Foreskin keratinocyte (primary cell): ENCODE measurements at places on chromosomes 1 and 21. TPM values are rescaled to one million over a fixed set of nuclear protein-coding genes. Genes with fewer than 3 reads are reported as not detected.
A peak's percentile ranks its signal among the peaks of the same experiment; 100 is the strongest.

- DNase-seq, result no peak
These were observed 124.2 kb downstream of the ATP6V1G3 start for GRCh38 chr1:198416296-198416695.

DNA sequence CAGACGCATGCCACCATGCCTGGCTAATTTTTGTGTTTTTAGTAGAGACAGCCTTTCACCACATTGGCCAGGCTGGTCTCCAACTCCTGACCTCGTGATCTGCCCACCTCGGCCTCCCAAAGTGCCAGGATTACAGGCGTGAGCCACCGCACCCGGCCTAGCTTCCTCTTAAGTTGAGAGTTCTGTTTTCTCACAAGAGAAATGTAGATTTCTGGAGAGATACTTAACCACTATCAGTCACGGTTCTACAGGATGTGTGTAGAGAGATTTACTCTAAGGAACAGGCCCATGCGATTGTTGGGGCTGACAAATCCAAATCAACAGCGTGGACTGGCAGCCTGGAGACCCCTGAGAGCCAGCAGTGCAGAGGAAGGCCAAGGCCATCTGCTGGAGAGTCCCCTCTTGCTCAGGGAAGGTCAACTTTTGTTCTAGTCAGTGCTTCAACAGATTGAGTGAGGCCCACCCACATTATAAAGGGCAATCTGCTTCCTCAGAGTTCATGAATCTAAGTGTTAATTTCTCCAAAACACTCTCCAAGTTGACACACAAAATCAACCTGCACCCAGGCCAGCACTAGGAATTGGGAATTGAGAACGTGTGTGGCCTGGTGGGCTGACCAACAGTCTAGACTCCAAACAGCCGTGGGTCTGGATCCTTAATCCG, 38.7 kb downstream of the CHAF1B start:
- DNase-seq, result no peak

- DNase-seq, result no peak
These were observed 39.6 kb upstream of the LDLRAP1 start for GRCh38 chr1:25503551-25504426.

- no peak for DNase-seq
These were observed 7.3 kb downstream of the KRTAP10-1 start for GRCh38 chr21:44532712-44533111.

- DNase-seq, result no peak
These were observed 136.0 kb downstream of the HLX start for GRCh38 chr1:221015159-221015790.

- DNase-seq, result peak; percentile 31
These were observed 176.9 kb downstream of the NEK7 start for GRCh38 chr1:198333744-198334143.

DNA sequence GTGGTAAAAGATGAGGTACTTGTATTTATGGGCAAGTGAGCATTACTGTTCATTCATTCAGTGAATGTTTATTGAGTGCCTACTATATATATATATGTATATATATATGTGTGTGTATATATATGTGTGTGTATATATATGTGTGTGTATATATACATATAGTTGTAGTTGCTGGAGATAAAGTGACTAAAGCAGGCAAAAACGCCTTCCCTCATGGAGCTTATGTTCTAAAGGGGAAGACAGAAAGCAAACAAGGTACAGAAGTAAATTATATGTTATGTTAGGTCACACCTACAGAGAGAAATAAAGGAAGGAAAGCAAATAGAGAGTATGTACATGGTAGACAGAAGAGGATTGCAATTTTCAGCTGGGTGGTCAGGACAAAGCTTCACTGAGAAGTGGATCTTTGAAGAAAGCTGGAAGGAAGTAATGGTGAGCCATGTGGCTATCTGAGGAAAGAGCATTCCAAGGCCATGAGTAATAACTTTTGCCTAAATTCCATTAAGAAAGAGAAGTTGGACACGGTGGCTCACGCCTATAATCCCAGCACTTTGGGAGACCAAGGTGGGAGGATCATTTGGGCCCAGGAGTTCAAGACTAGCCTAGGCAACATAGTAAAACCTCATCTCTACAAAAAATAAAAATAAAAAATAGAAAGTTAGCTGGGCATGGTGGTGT, 33.5 kb upstream of the KLF17 start:
- peak; percentile 58 for DNase-seq

DNA sequence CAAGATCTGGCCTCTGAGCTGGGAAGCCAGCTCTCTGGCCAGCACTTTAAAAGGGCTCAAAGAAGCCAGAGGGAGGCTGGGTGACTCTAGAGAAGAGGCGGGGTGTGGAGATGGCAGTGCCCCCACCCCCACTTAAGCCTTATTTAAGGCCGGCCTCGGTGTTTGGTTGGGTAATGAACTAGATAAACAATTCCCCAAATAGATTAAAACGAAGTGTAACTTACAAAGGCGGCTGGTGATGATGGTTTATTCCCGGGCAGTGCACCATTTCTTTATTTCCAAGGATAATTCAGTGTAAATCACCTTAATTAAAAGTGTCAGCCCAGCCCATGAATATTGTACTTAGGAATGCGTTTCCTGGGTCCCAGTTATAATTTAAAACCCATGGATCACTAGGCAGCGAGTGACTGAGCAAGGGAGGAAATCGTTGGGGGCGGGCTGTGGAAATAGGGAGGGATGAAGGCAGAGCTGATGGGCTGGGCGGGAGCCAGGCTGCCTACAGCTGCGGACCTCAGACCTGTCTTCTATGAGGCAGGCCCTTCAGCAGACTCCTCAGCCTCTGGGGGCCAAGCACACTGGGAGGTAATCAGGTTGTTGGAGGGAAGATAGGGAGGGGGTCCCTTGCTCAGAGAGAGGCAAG, 54.9 kb downstream of the TMEM53 start:
- no peak for DNase-seq

DNA sequence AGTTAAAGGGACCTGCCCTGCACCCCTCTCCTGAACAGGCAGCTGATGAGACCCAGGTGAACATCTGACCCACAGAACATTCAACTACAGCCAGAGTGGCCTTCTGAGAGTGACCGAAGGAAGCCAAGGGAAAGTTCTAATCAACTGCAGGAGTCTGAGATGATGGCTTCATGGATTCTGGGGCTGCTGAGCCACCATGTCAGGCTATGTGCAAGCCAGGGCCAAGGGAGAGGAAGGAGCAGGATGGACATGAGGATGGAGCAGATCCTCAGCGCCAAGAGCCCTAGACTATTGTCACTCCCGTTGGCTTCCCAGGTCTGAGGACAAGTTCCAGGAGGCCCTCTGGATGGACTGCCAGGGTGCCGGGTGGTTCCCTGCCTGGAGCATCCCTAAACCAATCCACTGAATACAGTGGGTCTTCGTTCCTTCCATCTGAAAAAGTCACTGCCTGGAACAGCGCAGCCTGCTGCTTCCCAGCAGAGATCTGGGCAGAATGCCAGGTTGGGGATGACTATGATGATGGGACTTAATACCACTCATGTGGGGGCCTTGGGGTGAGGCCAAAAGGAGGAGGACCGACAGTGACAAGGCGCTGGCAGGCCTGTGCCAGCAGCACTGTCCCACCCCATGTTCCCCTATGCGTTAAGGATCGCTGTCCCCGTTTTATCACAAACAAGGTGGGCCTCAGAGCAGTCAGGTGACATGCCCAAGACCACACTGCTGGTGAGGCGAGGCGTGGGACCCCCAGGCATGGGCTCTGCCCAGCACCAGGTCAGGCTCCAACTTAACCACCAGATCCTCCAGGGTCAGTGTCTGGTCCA, 19.8 kb downstream of the SPOCD1 start:
- DNase-seq, result no peak

- DNase-seq, result peak; percentile 57
These were observed at the start of gene RCAN3 for GRCh38 chr1:24502709-24503058. TSS of gene RCAN3 (plus strand) at chr1:24502836. CDS start at chr1:24514373, 11,537 bp downstream.

- no peak for DNase-seq
These were observed 12.4 kb downstream of the PSEN2 start for GRCh38 chr1:226882631-226883409.

- DNase-seq, result no peak
These were observed 160.0 kb downstream of the SEC16B start for GRCh38 chr1:177809819-177810218.

DNA sequence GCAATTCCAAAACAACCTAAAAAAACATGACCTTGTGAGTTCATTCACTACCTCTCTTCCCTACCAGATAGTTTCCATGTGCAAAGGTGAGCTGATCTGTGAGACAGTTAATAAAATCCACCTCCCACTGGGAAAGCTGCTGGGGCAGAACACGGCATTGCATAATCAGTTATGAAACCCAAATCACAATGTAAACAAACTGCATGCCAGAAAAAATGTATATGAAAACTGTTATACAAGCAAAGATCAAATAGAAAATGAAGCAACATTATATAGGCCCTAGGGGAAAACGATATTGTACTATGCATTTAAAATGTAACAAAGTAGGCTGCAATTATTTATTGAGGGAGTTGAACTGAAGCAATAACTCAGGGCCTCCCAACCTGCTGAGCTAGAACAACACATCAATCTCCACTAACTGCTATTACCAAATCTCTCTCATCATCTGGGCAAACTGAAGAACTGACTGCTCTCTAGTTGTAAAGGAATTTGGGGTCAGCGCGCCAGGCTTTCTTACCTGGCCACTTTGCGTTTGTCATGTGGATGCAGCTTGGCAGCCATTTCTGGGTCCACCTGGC, 31.0 kb downstream of the TRIT1 start:
- DNase-seq, result peak; percentile 25

- DNase-seq, result no peak
These were observed 1.7 kb upstream of the DYNLT5 start for GRCh38 chr1:66750577-66750976.

GRCh38 chr21:32087447-32087846, 191.4 kb downstream of the MIS18A start:
- no peak for DNase-seq

DNA sequence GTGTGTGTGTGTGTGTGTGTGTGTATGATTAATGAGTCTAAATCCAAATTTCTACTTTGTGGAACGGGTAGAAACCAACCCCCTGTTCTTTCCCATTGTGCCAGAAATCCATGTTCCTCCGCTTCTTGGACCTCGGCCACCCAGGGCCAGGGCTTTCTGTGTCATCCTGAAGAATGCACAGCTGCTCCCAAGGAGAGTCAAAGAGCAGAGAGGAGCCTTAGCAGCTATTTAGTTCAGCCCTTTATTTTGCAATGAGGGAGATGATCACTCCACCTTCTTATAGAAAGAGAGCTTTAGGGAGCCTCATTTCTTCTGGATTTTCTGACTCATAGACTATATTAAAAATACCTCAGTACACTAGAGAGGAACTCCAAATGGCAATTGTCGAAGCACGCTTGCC, 489.3 kb upstream of the VAMP3 start:
- peak; percentile 67 for DNase-seq

GRCh38 chr1:155485945-155486344, 76.7 kb downstream of the ASH1L start:
- DNase-seq, result no peak

DNA sequence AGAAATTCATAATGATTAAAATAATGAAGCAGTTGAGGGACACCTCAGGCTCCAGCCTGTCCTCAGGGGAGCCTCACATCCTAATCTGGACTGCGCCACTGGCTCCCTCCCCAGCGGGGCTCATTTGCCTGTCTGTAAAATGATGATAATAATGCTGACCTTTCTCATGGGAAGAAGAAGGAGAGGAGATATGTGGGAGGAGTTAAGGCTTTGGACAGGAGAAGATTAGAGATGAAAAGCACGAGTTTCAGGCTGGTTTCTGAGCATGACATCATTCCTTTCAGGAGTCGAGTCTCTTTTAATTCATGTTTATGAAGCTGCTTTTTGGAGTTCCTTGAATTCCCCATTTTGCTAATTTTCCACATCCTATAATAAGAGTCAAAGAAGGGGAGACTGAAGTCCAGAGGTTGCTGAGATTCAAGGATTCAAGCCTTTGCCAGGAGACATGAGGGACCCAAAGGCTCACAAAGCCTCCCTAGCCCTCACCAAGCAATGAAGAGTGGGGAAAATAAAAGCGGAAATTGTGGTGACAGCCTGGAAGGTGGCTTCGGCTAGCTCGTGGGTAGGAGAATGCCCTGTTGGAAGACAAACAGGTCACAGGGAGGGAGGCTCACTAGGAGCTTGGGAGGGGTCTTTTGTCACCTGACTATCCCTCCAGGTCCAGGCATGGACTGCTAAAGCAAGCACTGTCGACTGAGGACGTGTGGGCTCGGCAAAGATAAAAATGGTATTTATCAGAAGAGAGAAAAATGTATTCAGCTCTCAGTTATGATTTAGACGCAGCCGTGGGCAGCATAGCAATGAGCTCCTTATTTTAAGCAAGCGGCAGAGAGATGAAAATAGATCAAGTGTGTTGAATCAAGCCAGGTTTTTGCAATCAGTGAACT, 27.5 kb upstream of the STMN1 start:
- DNase-seq, result no peak

DNA sequence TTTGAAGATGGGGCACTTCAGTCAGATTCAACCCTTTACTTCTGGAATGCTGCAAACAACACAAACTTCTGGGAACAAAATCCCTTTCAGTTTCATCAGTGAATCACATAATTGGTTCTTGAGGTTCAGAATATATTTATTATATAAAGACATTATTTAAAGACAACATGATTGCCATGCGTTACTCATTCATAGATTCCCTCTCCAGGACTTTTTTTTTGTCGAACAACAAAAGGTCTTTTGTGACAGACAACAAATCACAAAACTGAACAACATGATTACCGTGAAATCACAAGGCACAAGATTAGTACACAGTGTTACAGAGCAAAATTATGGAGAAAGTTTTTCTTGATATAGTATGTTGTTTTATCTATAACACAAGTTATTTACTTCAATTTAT, 1815.0 kb downstream of the NCAM2 start:
- no peak for DNase-seq

GRCh38 chr1:164675342-164675904, 116.4 kb downstream of the PBX1 start:
- DNase-seq, result no peak

DNA sequence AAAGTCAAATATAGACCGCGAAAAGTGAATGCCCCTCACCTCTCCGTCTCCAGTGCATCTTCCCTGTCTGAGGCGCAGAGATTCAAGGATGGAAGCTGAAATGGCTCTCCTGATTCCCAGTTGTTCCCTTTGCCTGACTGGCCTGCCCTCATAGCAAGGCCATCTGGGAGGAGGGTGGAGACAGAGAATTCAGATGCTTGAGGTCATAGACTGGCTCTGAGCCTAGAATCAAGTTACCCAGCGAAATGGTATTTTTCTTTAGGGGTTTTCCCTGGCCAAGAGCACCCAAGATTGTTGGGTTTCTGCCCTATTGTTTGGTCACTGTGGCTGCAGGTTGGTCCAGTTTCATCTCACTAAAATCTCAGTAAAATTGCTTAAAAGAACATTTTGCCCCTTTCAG, 7.2 kb downstream of the METTL13 start:
- DNase-seq, result peak; percentile 53

The S100A2 gene
- 19,361 and 22,376 TPM in 2 replicates for total RNA-seq

The ATP6V1G3 gene
- total RNA-seq, result not detected in 2 replicates

The RNF186 gene
- not detected in 2 replicates for total RNA-seq

The MAB21L3 gene
- total RNA-seq, result 0.07 TPM in 2 replicates

The CD34 gene
- under 0.01 and 0.03 TPM in 2 replicates for total RNA-seq

The MIXL1 gene
- not detected in 2 replicates for total RNA-seq

The RASAL2 gene
- total RNA-seq, result 32.8 and 40.4 TPM in 2 replicates

The CYP4A11 gene
- total RNA-seq, result not detected in 2 replicates

The TAL1 gene
- not detected in 2 replicates for total RNA-seq

The IL10 gene
- not detected in 2 replicates for total RNA-seq

The SELENBP1 gene
- total RNA-seq, result 1.6 and 2.6 TPM in 2 replicates
